Esophagus mucosa (tissue), 1 donor: ENCODE measurements at places on chromosomes 1 and 21. TPM values are rescaled to one million over a fixed set of nuclear protein-coding genes. Genes with fewer than 3 reads are reported as not detected.

GRCh38 chr1:226643177-226643576 is 94.6 kb downstream of the STUM start:
- peak; percentile 65 for ATAC-seq

GRCh38 chr1:221098471-221099405 is 219.5 kb downstream of the HLX start:
- ATAC-seq: no peak

DNA sequence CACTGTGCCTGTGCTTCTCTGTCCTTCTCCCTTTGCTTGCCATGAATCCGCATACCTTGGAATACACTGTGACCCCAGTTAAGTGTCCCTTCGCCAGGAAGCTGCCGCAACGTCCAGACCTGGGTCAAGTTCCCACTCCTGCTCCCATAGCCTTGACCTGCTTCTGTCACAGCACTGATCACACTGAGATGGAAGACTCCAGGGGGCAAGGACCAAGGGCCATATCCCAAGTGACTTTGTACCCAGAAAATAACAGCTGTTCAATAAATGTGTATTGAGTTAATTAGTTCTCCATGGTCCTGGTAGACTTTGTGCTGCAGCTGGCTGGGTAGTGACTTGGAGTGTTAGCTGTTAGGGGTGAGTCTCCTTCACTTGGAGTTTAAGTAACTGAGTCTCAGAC is 25.8 kb downstream of the SLC5A9 start:
- no peak for ATAC-seq

- ATAC-seq: no peak
These were observed 356.4 kb upstream of the KAZN start for GRCh38 chr1:14242123-14242522.

DNA sequence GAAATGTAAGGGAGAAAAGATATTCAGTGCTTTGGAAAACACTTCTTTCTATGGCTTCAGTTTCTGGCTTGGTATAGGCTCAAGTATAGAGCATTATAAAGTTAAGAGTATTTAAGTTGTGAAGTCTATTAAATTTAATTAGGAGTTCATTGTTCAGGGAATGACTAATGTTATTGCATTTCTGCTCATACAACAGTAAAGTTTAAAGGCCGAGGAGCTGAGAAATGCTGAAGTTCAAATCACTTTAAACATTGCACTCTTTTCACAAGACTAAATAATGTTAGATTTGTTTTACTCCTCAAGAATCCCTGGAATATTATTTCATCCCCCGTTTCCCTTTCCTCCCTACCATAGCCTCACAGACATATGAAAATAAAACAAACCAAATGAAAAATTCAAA is 30.1 kb downstream of the RGS5 start:
- ATAC-seq: no peak

DNA sequence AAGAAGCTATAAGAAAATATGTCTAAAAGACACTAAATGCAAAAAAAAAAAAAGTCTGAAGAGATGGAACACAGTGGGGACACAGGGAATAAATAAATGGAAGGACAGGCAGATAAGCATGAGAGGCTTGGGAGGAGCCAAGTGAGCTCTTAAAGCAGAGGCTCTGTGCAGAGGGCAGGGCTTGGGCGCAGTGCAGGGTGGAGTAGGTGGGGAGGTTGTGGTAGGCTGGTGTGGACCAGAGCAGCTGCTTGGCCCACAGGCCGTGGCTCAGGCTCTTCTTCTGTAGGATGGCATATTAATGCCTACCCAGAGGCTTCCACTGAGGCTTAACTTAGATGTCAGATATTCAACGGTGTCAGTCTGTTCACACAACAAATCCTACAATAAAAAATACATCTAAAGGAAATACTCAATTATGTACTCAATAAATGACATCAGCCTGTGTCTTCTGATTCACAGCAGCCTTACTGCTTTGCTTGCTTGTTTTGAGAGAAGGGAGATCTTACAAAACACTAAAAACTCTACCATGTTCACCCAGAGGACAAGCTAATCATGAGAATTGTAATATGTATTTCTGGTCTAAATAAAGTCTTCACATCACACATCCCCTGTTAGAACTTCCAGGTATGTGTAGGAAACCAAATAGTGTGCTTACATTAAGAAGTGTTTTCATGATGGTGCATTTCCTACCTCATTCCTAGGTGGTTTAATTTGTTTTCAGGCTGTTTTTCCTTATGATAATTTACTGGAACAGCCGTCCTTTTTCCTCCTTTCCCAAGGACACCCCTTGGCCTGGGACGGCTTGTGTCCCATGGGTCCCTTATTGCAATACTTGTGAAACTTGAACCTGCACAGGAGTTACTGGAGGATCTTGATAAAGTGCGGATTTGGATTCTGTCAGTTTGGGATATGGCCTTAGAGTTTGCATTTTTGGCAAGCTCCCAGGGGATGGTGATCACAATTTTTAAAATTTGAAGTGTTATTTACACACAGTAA is 24.9 kb downstream of the DIP2A start:
- ATAC-seq: no peak

SPAG17 gene
- total RNA-seq: 18.8 TPM

HSPA6 gene
- 1.4 TPM for total RNA-seq

FCRL4 gene
- 0.04 TPM for total RNA-seq

IPO13 gene
- total RNA-seq: 21.7 TPM
